ENCODE measurements at places on chromosomes 4 and X.

DNA sequence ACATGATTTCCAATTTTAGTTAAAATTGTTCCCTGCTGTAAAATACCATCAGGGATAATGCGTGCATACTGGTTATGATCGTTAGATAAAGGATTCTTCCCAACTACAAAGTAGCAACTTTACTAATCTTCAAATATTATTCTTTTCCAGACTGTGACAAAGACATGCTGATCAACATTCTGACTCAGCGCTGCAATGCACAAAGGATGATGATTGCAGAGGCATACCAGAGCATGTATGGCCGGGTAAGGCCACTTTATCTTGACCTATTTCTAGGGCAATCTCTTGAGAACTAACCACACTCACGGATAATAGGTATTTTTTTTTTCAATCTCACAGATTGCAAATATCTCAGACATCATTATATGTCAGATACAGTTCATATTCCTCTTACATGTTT lies 47.0 kb downstream of the ANXA10 start:
- no peak for DNase-seq

DNA sequence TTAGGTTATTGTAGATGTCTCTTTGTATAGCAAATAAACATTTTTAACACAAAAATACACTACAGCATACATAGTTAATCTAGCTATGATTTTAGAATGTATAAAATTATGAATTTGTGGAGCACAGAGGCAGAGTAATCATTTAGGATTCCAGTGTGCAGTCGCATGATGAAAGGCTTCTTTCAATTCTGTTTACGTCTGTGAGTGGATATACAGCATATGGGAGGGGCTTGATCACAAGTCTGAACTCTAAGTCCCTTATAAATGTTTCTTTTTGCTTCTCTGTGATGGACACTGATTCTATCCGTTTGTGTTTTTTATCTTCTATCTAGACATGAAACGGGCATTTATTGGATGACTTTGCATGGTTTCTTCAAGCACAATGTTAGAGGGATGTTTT lies 1239.6 kb upstream of the AGA start:
- no peak for DNase-seq

- DNase-seq = no peak
These were observed 3.8 kb downstream of the MTM1 start for GRCh38 chrX:150572206-150572605.

DNA sequence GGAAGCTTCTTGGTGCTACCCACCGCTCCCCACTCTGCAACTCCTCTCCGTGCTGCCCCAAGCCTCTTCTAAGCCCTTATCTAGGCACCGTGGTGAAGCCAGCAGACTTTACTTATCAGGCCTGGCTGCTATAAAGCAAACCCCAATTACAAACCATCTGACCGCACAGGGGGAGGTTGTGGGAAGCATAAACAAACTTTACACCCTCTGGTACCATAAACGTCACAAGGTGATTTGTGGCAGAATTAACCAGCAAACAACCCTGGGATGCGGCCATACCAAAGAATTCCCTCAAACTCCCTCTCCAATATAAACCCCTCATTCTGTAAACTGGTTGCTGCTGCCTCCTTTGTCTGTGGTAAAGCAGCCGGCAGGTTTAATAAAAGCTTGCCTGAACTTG lies 55.2 kb downstream of the MAGEC2 start:
- no peak for DNase-seq

DNA sequence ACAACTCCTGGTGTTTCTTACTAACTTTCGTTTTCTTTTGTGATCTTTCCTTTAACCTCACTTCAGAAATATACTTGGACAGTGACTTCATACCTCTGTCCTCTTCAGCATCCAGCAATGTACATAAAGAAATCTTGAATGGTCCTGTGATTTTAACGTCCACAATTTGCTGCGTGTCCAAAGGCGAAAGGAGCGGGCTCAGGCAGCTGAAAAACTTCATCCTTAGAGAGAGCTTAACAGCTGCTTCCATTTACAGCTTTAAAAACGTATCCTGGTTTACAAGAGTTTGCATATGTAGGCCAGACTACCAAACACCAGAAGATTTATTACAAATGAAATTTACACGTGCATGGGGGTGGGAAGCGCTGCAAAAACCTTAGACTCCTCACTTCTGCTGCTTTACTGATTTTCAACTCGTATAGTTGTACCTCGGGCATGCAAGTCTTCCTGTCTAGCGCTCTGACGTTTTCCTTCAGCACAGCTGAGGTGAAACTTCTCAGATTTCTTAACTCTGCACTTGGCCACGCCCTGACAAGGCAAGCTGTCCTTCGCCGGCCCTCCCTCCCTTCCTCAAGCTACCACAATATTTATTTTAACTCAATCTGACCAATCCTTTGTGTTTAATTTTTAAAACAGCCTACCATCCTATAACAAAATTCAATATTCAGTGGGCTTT lies 406.4 kb downstream of the FAM47A start:
- no peak for DNase-seq

DNA sequence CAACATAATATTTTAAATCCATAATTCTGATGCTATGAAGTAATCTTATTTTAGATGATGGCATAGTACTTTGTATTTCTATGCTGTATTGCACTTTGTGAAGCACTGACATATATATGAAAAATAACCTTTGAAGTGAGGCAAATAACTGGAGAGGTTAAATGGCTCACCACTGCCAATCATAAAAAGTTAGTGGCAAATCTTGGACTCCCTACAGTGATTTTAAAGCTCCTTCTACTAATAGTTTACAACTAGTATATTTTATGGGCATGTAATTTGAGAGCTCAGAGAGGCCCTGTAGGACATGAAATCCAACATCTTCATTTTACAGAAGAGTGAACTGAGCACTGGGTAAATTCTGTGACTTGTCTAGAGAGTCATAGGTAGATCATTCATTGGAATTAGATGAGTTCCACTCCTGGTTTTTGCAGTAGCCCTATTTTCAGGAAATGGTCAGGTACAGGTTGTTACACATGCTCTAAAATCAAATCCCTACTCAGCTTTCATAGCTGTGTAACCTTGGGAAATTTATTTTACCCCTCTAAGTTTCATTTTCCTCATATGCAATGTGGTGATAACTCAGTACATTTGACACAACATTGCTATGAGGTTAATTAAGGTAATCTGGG lies 804 bp upstream of the GC start:
- DNase-seq = no peak

GRCh38 chr4:1759170-1759817 lies 33.8 kb upstream of the FGFR3 start:
- DNase-seq = no peak

DNA sequence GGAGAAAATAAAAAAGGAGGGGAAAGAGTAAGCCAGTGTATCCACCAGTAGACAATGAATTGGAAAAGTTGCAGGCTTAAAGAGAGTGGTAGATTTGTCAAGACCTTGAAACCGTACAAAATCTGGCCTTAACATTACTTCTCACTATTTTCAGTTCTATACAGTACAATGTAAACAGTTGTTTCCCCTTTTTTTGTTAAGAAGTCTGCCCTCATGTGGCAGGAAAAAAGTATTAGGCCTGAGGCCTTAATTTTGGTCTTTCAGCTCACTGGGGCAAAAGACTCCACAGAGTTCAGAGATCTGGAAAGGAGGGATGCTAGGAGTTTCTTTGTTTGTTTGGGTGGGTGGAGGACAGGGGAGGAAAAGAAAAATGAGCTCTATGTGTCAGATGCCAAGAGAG lies 92.8 kb upstream of the CCDC160 start:
- DNase-seq = no peak

- DNase-seq = no peak
These were observed 12.2 kb downstream of the SPOCK3 start for GRCh38 chr4:167222099-167222498.

- no peak for DNase-seq
These were observed 63.0 kb upstream of the HHIP start for GRCh38 chr4:144582975-144583374.

GRCh38 chrX:124010157-124010556 lies 48.7 kb downstream of the STAG2 start:
- no peak for DNase-seq

GRCh38 chr4:108637856-108638255 lies 12.5 kb upstream of the OSTC start:
- no peak for DNase-seq

DNA sequence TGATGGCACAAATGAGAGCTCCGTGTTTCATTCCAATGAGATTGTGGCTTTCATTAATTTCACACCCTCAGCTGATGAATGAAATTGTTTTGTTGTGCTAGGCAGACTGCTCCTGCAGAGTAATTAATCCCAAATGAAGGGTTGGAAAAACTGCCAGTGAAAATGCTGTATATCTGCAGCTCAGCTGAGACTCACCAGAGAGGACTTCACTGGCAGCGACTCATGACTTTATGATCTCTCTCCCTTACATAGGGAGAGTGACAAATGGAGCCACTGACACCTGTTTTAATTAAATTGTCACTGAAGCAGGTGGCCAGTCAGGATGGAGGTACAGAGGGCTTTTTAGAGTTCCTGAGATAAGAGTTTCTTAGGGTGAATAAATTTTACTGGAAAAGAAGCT lies 24.8 kb downstream of the GRXCR1 start:
- DNase-seq = no peak

DNA sequence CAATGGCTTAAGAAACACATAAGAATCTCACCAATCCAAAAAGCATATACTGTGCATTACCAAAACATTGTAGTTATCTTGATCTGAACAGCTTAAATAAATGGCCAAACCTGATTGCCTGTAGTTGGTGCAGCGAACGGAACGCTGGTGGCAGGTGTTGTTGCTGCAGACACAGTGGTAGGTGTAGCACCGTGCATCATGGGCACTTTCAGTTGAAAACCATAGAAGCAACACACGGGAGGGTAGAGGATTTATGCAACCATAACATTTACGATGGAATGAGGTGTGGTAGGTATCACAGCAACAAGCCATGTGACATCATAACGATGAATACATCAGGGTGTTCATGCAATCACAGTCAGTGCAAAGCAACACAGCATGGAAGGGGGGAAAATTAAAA lies 106.8 kb downstream of the MBNL3 start:
- DNase-seq = no peak

DNA sequence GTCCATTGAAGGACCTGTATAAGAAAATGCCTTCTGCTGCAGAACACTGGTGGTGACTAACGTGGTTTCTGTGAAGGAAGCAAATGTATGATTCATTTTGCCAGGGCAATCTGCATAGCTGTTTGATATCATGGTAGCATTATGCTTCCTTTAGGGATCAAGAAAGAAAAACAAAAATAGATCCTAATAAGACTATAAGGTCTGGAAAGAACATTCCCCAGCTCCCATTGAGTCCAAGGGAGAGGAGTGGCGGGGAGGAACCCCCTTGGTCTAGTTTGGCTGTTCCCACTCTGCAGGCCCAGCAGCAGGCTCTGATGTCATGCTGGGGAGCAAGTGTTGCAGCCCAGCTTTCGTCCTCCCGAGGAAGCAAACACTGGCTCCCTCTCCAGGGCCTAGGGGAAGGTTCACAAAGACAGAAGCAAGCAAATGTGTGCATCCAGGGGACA lies 154.5 kb upstream of the GALNT7 start:
- DNase-seq = no peak

- no peak for DNase-seq
These were observed 126.3 kb downstream of the PPARGC1A start for GRCh38 chr4:23763559-23763958.

DNA sequence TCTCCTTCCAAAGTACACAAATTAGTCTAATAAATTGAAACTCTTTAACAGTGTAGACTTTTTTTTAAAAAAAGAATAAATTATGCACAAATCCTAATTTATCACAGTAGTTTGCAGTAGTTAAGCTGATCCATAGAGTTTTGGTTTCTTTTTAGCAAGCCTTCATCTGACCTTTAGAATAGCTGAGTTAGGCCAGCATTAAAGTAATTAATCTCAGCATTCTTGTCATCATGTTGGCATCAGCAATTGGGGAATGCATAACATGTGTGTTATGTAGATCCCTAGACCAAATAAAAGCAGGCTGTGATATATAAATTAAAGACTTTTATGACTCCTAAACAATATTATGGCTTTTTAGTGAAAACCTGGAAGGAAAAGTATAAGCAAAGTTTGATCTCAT lies 426.5 kb upstream of the PABPC4L start:
- no peak for DNase-seq

- no peak for DNase-seq
These were observed 1.9 kb downstream of the CHRNA9 start for GRCh38 chr4:40337051-40337450.

DNA sequence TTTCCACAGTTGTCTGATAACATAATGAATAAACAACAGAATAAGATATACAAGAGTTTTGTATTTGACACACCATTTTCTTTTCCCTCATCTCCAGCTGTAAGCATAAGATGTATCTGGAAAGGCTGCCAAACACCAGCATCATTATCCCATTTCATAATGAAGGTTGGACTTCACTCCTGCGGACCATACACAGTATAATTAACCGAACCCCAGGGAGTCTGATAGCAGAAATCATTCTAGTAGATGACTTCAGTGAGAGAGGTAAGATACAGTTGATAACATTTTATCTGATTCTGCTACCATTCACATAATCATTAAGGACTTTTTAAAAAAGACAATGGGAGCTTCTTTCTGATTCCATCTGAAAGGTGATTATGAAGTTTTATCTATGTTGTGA lies 535.2 kb downstream of the GALNTL6 start:
- no peak for DNase-seq

- DNase-seq = no peak
These were observed 3.9 kb upstream of the FAAH2 start for GRCh38 chrX:57282568-57282967.

GRCh38 chr4:73036123-73036522 lies 33.4 kb downstream of the COX18 start:
- no peak for DNase-seq

GRCh38 chr4:181569553-181569952 lies 673.6 kb upstream of the TENM3 start:
- no peak for DNase-seq

- no peak for DNase-seq
These were observed 542 bp downstream of the RNF150 start for GRCh38 chr4:141132709-141133145.

DNA sequence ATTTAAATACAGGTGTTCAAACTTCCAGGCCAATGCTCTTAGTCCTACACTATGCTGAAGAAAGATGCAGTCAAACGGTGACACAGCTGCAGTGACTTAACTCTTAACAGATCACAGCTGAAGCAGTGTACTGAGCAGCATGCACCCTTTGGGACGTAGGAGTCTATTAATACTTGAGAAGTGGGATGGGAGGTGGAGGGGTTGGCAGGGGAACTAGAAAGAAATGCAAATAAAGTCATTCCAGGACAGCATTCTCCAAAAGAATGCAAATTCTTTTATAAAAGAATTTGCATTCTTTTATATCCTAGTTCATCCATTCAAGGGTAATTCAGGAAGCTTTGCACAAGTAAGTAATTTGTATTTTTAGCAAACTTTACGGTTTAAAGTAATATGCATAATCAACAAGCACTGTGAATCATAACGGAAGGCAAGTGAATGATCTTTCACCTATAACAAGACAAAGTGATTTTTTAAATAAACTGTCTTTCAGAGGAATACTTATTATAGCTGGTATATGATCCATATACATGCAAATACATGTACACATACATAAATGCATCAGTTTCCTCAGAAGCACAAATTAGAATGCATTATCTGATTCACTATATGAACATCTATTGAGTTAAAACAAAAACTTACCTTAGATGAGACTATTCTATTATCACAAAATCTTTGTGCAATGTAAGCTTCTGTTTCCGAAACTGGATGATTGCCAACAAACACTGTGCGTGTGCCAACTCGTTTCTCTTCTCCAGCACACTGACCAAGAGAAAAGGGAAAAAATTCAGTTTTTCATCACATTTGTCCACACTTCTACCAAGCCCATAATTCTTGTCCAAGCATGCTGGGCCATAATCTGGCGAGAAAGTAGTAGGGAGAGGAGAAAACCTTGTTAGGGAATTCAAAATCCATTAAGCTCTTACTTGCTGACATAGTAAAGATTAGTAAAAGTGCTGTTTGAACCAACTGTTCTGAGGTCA lies 106.5 kb downstream of the ATP11C start:
- DNase-seq = no peak

- DNase-seq = no peak
These were observed 59.0 kb upstream of the HELT start for GRCh38 chr4:184959309-184959708.

Measured in CD4-positive, alpha-beta T cell treated with Interferon gamma for 1 hour (primary cell).